ENCODE measurements at places on chromosomes 7 and 10. TPM values are rescaled to one million over a fixed set of nuclear protein-coding genes. Genes with fewer than 3 reads are reported as not detected.

DNA sequence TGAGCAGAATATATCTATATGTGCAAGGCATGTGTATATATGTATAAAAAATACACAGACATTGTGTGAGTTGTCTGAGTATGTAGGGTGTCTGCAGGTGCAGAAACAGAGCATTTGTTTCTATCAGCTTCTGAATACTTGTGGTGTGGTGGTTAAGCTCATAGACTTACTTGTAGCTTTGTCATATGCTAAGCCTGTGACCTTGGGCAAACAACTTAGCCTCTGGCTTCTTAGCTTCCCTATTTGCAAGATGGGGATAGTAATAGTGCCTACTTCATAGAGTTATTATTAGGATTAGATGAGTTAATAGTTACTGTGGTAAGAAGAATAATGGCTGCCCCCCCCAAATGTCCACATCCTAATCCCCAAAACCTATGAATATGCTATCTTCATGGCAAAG, 28.2 kb upstream of the PAX2 start:
- no peak for DNase-seq

DNA sequence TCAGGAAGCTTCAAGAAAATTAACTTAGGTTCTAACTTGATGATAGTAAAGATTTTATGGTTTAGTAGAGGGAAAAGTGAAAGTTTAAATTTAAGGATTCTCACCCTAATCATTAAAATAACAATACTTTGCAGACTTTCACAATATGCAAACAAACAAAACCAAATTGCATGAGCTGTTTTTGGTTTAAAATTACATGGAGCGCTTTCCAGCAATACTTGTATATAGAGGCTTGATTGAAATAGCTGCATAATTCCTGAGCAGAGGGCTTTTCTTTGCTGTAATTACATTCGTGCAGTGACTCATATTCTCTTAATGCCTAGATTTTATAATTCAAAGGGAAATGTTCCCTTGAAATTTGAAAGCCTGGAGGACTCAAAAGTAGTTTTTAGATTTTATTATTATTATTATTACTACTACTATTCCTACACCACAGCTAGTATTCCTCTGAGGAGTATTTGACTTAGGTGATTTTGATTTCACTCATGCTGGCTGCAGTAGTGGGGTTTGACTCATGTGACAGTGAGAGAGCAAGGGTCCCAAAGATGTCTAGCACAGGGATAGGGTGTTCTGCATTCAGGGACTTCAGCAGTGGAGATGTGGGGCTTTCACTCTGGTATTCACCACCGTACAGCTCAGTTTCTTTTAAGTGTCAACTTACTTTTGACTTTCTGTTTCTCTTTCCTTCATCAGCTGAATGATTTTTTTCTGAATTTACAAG, 138.1 kb downstream of the ADAM22 start:
- no peak for DNase-seq

DNA sequence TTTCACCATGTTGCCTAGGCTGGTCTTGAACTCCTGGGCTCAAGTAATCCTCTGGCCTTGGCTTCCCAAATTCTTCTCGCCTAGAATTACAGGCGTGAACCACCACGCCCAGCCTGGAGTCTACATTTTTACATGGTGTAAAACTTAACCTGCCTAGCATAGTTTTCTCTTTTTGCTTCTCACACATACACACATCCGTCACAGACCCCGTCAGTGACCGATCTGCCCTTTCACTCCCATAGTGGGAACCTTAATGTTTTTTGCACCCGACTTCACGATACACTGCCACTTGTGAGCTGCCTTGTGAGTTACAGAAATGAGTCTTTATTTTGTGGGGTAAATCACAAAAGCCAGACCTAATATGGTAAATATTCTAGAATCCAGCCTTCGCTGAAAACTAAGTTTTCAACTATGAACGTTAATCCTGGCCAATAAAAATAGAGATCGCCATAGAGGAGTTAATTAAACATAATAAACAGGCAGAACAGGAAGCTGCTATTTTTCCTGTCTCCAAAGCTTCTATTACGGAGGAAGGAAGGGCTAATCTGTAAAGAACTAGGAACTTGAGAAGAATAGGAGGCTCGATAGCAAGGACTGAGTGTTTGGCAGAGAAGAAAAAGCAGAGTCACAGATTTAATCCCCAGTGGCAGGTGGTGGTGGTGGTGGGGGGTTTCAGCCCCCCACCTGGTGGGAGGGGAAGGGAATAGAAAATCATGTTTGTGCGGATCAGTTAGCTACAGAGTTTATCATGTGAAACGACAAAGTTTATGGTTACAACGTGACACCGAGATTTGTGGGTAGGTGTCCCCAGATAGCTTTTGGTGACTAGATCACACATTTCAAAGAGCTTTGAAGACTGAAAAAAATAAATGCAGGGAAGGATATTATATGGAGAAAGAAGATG, 14.7 kb upstream of the FAM171A1 start:
- peak; percentile 60 for DNase-seq

DNA sequence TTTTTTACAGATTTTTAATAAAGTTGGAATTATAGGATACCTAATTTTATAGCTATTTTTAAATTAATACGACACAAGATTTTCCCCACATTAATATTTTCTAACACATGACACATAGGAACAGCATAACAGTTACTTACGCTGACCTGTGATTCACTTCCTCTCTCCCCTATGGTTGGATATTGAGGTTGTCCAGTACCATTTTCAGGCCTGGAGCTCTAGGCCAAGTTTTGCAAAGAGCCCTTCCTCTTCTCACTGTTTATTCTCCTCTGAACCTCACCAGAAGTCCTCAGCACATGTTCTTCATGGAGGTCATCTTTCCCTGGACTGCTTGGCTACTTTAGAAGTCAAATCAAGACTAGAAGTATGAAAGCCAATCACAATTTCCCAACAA, 28.2 kb downstream of the LYZL1 start:
- DNase-seq: no peak

- DNase-seq: no peak
Observed at GRCh38 chr10:110083884-110084283, 76.1 kb downstream of the ADD3 start.

Gene CFAP70
- total RNA-seq: 1.5 TPM

Data from vagina (tissue), 2 donors.